ENCODE measurements at places on chromosomes 2 and 18.

DNA sequence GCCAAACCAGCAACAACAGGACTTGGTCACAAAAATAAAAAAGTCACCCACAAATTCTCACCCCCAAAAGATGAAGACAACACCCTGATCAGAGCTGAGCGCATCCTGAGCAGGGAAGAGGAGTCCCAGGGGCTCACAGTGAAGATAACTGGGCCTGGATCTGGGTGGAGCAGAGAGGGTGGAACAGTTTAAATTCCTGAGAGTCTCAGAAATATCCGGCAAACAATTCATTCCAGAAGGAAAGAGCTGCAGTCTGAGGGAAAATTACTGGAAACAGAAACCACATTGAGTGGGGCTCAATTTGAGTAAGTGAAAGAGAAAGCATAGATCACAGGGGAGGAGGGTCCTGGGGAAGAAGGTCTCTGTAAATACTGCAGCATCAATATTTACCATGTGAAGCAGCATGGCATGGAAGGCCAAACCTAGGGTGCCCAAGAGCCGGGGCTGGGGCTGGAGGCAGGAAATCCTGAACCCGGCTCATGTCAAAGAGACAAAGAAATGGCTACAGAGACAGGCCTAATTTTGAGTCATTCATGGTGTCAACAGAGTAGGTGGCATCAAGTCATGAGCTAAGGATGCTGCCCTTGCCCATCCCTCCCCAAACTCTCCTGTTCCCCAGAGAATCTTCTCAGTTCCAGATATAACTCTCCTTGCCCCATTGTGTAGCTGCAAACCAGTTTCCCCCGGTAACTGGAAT lies 61.4 kb upstream of the ZBTB7C start:
- DNase-seq = no peak

DNA sequence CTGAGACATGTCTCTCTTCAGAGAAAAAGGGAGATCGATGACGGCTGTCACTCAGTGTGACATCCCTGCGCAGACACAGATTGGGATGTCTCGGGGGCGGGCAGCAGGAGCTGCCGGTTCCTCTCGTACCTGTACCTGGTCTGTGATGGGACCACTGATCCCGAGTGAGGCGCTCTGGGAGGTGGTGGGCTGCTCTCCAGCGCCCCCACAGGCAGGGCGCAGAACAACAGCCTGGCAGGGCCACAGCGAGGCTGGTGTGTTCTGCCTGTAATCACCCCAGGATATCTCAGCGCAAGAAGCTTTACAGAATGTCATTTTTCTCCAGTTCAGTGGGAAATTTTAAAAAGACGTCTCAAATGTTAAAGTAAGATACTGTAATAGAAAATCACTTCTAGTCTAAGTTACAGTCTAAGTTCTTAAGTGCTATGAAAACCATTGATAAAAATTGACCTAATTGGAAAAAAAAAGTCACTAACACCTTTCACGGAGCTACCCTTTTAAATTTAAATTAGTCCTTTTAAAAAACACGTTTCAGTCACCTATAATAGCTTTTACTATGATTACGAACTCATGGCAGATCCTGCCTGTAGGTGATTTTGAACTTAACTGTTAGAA lies 189.8 kb downstream of the SNTG2 start:
- peak; percentile 38 for DNase-seq

GRCh38 chr2:224987733-224988132 lies 54.5 kb downstream of the DOCK10 start:
- no peak for DNase-seq

GRCh38 chr2:155980941-155981560 lies 351.5 kb downstream of the NR4A2 start:
- no peak for DNase-seq

DNA sequence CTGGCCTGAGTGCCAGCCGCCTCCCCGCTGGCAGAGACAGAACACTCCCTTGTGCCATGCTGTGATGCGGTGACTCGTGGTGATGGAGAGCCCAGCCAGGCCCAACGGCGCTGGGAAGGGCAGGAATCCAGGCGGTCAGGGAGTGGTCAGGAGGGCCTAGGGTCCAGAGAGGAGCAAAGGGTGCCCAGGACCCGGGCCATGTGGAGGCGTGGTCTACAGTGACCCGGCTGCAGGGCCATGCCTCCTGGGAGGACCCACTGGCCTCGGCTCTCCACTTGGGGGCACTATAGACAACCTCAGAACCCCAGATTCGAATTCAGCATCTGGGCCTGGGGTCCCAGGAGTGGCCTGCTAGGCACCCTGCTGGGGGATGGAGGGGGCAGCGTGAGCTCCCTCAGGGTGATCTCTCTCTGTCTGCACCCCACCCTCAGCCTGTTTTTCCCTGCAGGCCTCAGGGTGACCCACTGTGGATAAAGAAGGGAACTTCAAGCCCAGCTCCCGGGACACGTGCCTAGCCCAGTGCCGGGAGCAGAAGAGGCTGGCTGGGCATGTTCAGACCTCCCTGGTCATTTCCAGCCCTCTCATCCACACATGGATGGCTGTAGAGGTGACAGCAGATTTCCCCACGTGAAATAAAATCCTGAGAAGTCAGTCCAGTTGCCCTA lies 13.0 kb downstream of the AMER3 start:
- no peak for DNase-seq

GRCh38 chr2:188078534-188078933 lies 213.1 kb upstream of the GULP1 start:
- DNase-seq = no peak

GRCh38 chr2:238466243-238466756 lies 39.6 kb downstream of the ASB1 start:
- DNase-seq = no peak

DNA sequence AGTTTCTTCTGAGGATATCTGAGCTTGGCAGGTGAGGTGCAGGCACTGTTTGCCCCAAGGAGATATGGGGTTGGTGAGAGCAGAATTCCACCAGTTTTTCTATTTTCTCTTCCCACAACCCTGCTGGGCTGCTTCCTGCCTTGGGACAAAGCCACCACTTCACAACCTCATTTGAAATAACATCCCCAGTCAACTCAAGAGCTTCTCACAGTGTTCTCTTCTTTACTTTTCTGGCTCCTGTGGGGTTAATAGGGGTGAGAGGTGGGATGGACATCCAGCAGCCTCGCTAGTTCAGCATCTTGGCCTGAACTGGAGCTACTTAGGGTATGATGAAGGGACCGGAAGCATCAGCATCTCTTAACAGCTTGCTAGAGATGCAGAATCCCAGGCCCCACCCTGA lies 106.3 kb downstream of the SLC4A3 start:
- DNase-seq = no peak

DNA sequence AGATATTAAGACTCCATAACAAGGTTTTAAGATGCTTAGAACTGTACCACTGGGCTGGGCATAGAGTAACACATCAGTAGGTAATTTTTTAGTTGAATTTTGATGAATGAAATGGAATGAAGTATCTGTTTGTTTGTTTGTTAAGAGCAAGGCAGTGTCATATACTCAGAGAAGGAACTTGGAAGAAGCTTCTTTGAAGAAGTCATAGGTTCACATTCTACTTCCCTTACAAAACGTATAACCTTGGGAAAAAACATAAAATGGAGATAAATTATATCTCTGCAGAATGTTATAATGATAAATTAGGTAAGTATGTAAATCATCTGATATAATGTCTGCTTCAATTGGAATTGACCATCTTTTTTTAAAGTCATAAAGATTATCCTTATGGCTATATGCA lies 122.1 kb upstream of the SLC39A10 start:
- no peak for DNase-seq

DNA sequence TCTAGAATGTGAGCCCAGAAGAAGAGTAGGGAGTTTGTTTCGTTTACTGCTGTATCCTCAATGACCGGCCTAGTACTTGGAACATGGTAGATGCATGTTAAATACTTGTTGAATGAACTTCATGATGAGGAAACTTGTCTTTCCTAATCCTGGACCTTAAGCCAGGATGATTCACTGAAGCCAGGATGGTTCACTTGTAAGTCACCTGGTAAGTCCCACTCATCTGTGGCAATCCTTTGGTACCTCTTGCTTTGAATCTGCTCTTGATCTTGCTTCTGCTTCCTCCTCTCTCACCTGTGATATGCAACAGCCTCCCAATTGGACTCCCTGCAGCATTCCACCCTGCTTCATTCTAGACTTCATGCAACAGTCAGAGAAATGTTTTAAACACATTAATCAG lies 43.6 kb downstream of the QPCT start:
- no peak for DNase-seq

- DNase-seq = no peak
These were observed 9.1 kb upstream of the MALT1 start for GRCh38 chr18:58662118-58662517.

DNA sequence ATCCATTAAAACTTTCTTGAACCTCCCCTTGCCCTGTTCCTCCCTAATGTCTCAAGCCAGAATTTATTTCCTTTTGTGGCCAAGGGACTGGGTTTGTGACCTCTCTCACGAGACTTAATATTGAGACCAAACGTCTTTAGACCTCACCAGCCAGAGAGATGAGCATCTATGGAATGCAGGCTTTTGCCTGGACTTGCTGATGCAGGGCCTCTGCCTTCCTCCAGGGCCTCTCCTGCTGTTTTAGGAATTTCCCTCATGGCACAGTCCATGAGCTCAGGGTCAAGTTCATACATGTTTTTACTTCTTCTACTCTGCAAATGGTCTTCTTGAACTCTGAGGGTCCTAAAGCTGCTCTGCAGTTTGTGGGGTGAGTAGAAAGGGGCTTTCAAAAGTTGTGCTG lies 22.3 kb downstream of the IL1B start:
- no peak for DNase-seq

DNA sequence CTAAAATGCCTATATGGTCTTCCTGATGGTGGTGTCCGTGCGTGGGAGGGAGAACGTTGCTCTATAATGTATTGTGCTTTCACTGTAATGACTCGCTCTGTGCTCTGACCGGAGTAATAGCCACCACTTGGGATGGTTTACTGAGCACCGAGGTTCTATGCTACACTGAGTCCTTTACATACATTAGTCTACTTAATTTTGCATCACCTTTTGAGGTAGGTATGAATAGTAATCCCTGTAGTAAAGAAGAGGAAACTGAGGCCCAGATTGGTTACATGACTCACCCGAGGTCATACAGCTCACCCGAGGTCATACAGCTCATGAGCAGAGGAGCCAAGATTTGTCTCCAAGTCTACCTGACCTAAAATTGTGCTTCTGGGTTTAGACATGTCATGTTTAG lies 79.5 kb downstream of the ARMC9 start:
- no peak for DNase-seq

GRCh38 chr18:51337406-51337805 lies 139.9 kb upstream of the MEX3C start:
- DNase-seq = no peak

GRCh38 chr18:69659142-69659651 lies 258.5 kb downstream of the DOK6 start:
- DNase-seq = no peak

GRCh38 chr2:176997074-176997791 lies 215.4 kb upstream of the HNRNPA3 start:
- peak; percentile 4 for DNase-seq

DNA sequence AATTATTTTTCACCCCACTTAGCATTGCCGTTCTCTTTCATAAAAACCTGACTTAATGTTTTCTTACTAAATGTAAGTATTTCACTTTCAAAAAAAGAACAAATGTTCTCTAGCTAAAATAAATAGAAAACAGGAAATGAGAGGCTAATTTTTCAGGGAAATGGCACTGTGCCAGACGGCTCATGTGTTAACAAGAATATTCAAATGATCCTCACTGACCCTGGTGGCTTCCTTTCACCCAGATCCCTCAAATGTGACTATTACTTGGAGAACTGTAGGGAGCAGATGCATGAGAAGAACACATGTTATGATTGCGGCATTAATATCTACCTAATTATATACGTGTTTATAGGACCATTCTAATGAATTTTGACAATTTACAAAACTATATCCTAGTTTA lies 827.7 kb downstream of the SOCS6 start:
- no peak for DNase-seq

GRCh38 chr2:100592226-100592625 lies 29.4 kb downstream of the PDCL3 start:
- no peak for DNase-seq

DNA sequence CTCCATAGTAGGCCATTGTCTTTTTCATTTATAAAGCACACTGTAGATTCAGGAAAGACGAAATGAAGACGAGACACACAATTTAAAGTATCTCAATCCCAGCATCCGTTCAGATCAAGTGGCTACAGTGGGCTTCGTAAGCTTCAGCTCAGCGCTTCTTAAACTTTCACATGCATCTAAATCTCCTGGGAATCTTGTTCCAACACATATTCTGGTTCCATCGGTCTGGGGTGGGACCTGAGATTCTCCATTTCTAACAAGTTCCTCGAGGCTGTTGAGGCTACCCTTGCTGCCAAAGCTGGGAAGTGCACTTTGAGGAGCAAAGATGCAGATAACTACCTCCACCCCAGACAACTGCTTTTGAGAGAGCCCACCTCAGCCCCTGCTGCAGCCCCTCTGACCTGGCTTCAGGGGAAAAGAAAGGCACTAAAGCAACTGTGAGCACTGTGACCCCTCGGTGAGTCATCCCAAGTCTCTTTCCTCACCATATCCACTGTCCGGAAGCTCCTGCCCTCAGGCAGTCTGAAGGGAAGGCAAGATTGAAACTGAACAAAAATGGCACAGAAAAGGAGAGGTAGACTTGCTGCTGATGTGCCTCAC lies 201.1 kb upstream of the FBXO11 start:
- DNase-seq = no peak

- DNase-seq = no peak
These were observed 1.2 kb downstream of the PCARE start for GRCh38 chr2:29072971-29073725.

- DNase-seq = no peak
These were observed 137.9 kb downstream of the MGAT5 start for GRCh38 chr2:134391751-134392160.

GRCh38 chr2:207421671-207422070 lies 108.1 kb upstream of the CREB1 start:
- no peak for DNase-seq

GRCh38 chr2:118114863-118115262 lies 26.6 kb downstream of the INSIG2 start:
- DNase-seq = no peak

DNA sequence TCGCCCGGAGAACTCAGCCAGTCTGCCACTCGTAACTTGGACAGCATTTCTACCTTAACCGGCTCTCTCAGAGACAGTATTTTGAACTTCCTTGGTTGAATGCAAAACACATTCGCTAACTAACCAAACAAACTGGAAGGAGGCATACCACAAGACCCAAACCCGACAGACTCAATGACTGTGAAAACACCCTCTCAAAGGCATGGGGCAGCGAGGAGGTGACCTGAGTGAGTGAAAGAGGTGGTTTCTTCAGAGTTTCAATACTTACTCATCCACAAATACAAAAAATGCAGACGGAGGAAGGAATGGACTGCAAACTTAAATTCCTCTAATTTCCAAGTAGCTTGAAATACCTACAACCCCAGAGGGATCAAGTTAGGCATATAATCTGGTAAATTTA lies 132.9 kb downstream of the GAREM1 start:
- DNase-seq = no peak

DNA sequence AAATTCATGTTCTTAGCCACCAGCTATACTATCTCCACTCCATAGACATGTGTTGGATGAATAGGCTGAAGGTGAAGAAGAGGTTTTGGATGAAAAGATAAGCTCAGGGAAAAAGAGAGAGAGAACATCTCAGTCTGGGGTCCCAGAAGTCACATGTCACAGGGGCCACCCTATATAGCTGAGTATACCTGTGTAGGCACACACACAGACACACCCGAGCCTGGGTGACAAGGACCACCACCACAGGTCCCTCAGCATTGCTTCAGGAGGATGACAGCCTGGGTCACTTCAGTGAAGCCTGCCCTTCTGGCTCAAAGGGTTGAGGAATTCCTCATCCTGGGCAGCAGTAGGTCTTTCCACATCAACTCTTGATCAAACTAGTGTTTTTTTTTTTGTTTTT lies 56.2 kb downstream of the POLR1A start:
- no peak for DNase-seq

- no peak for DNase-seq
These were observed 164.4 kb downstream of the PRPF40A start for GRCh38 chr2:152552888-152553287.
